Central memory CD4-positive, alpha-beta T cell (primary cell): ENCODE measurements at places on chromosomes 16 and 17.

- DNase-seq: no peak
Measured at GRCh38 chr16:24966634-24967033, 48.5 kb downstream of the ARHGAP17 start.

- no peak for DNase-seq
Measured at GRCh38 chr17:81941484-81942166, 4.5 kb upstream of the PYCR1 start.

- no peak for DNase-seq
Measured at GRCh38 chr17:55567240-55568214, 56.3 kb upstream of the SMIM36 start.

GRCh38 chr16:82699711-82700495 lies 73.1 kb downstream of the CDH13 start:
- DNase-seq: no peak

GRCh38 chr16:29745853-29746345 lies at the start of gene C16orf54:
Gene C16orf54 (minus strand): TSS chr16:29745990. CDS start chr16:29744951, 1,039 bp downstream.
- DNase-seq: peak; percentile 99

GRCh38 chr16:22427556-22427955 lies 53.1 kb upstream of the CDR2 start:
- no peak for DNase-seq

- DNase-seq: no peak
Measured at GRCh38 chr17:12627177-12627629, 38.5 kb upstream of the MYOCD start.

GRCh38 chr17:47816947-47817346 lies 4.6 kb downstream of the OSBPL7 start:
- no peak for DNase-seq

DNA sequence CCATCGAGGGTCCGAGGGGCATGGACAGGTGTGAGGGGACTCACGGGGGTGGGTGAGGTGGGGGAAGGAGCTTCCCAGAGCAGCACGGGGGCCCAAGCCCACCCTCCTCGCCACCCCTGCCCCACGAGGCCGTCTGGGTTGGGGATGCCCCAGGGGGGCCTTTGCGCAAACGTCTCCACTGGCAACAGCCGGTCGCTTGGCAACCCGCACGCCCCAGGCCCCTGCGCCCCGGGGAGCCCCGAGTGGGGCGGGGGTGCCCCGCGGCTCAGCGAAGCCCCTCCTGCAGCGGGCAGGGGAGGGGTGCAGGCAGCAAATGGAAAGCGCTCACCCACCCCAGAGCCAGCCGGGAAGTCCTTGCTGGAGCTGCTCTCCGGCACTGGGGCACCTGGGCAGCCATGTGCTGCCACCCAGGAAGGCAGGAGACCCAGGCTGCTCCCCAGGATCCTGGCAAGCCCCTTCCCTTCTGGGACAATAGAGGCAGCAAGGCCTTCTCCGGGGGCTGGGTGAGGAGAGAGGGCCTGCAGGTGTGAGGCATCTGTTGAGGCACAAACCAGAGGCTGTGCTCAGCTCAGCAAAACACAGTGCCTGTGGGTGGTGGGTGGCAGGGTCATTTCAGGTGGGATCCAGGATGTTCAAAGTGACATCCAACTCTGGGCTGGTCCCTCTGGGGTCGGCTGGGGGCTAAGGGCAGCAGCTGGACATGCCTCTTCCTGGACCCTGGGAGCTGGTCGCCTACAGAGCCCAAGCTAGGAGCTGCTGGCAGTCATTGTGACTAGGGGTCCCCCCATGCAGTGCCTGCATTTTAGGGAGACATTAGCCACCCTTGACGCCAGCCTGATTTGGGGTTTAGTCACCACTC lies 80.9 kb upstream of the CBX4 start:
- no peak for DNase-seq

GRCh38 chr17:82849076-82849945 lies 9.5 kb upstream of the ZNF750 start:
- no peak for DNase-seq

- no peak for DNase-seq
Measured at GRCh38 chr16:60818465-60818864, 1217.8 kb downstream of the CDH8 start.

- DNase-seq: no peak
Measured at GRCh38 chr17:41530062-41531048, 2.2 kb upstream of the KRT19 start.

- no peak for DNase-seq
Measured at GRCh38 chr17:45136846-45137560, 1.5 kb downstream of the ACBD4 start.

DNA sequence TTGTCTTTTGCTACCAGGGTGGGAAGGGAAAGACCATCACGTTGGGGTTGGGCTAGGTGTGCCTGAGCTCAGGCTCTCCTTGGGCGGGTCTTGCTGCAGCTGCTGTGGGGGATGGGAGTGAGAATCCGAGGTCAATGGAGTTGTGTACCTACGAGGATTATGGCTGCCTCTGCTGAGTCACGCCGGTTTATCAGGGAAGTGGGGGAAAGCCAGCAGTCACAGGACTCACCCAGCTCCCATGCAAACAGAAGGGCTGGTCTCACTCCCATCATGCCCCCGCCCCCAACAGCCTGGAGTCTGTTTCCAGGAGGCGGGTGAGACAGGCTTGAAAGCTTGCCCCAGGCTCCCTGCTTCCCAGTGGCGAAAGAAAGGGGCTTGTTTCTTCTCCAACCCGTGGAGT lies 1259.0 kb upstream of the GOT2 start:
- no peak for DNase-seq

DNA sequence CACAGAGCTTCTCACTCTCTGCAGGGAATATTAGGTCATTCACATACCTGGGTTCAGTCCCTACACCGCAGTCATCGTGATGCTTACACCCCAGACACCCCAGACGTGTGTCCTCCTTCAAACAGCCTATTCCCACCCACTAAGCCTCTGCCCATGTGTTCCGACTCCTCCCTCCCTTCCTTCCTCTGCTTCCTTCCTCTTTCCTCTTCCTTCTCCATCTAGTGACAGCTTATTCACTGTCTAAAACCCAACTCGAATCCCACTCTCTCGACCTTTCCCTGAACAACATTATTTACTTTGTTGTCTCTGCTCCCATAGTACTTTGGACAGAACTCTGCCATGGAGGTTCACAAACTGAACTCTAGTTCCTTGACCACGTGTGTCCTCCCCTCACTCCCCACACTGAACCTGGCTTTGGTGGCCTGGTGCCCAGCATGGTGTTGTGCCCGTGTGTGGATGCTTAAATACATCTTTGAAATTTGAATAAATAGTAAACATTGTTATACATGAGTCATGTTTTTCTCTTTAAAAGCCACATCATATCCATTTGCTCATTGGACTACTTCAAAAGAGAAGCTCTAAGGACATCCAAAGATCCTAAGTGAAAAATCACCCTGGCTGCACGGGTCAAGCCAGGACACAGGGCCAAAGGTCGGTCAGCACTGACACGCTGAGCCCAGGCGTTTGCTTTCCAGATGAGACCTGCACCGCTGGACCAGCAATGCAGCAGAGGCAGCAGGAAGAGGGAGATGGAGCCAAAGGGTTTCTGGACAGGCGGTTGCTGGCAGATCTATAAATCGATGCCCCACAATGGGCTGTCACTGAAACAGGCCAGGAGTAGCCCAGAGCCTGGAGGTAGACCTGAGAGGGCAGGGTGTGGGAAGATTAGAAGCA lies 14.1 kb upstream of the G6PC1 start:
- no peak for DNase-seq

DNA sequence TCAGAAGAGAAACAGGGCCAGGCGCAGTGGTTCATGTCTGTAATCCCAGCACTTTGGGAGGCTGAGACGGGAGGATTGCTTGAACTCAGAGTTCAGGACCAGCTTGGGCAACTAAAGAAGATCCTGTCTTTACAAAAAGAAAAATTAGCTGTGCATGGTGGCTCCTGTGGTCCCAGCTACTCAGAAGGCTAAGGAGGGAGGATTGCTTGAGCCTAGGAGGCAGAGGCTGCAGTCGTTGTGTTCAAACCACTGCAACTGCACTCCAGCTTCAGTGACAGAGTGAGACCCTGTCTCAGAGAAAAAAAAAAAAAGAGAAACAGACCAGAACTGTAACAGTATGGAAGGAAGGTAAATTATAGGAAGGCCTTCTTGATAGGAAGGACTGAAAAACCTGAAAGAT lies 10.3 kb downstream of the ARL4D start:
- DNase-seq: no peak

DNA sequence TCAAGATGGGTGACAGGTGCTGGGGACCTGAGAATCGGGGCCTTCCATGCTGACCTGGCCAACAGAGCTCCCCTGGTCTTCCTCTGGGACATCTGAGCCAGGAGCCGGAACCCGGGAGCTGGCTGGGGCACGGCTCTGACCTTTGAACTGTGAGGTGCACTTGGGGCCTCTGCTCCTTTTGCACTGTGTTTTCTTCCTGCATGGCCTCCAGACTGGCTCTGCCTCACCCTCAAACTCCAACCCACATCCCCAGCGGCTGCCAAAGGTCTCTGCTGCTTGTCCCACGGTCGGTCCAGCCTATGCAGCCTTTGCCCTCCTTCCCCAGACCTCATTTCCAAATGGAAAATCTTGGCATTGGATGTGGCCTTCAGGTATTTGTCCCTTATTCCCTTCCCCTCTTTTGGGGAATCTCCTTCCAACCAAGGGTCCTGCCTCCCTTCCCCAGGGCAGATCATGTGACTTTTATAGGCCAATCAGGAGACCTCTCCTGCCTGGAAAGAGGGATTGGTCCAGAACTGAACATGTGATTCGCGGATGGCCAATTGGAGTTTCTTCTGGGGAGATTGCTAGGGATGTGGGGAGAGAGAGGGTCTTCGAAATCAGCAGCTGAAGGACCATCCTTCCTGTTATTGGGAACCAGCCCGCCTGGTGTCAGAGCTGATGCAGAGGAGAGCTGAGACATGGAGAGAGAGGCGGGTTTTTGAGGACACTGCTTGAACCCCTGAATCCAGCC lies 117.9 kb downstream of the CYLD start:
- DNase-seq: no peak

DNA sequence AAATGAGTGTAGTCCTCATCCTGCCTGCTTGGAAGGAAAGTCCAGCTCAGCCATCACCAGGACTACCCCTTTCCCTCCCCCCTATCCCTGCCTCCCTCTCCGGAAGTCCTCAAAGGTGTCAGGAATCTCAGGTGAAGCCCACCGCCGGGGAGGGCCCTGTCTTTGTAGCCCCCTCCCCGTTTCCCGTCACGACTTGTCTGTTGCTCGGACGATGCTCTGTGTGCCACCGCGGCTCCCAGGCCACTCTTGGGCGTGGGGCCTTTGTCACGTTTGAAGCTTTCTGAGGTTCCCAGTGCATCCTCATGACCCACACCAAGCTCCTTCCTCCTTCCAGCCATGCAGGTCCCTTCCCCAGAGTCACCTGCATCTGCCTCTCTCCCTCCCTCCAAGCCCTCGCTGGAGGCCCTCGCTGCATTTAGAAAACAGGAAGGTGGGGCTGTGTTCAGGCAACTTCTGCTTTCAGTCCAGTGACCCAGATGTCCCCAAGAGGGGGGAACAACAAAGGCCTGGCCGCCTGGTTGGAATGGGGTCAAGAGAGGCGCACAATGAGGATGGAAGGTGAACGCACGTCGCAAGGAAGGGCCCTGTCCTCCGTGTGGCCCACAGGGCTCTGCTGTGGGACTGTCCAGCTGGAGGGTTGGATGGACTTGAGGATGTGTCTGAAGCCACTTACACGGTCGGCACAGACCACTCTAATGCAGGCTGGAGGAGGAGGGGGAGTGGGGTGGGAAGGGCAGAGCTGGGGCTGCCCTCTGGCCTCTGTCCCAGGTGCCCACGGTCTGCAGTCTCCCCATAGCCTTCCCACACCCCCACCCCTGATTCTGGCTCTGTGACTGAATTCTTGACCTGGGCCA lies 59.9 kb downstream of the OR1D5 start:
- DNase-seq: no peak

DNA sequence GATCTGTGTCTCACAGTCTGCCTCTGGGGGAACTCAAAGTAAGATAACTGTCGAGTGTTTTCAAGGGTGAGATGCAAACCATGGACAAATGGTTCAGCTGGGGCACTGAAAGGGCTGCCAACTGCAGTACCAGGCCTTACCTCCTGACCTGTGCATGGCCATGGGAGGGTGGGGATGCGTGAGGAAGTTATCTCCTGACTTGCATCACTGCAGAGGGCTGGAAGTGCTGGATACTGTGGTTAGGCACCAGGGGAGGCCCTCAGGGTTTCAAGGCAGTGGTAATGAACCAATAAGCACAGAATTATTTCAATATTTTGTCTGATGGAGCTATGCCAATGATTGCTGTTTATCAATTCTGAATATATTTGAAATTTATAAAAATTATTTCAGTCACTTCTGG lies 159.2 kb downstream of the CYLD start:
- no peak for DNase-seq

GRCh38 chr17:6165806-6166205 lies 95.6 kb downstream of the WSCD1 start:
- no peak for DNase-seq

- DNase-seq: no peak
Measured at GRCh38 chr16:49499414-49499785, 125.8 kb downstream of the C16orf78 start.

- no peak for DNase-seq
Measured at GRCh38 chr17:27521281-27522027, 65.2 kb downstream of the KSR1 start.

DNA sequence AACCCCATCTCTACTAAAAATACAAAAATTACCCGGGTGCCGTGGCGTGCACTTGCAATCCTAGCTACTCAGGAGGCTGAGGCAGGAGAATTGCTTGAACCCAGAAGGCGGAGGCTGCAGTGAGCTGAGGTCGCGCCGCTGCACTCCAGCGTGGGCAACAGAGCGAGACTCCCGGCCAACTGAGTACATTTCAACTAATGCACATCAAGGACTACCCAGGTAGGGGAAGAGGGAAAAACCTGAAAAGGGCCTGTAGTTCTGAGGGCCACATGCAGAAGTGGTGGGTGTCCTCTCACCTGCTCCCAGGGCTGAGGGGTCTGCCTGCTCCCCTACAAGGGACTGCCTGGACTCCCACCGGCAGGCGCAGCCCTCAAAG lies 584 bp upstream of the SLC16A5 start:
- DNase-seq: no peak

- DNase-seq: no peak
Measured at GRCh38 chr16:17320009-17320408, 150.8 kb downstream of the XYLT1 start.

DNA sequence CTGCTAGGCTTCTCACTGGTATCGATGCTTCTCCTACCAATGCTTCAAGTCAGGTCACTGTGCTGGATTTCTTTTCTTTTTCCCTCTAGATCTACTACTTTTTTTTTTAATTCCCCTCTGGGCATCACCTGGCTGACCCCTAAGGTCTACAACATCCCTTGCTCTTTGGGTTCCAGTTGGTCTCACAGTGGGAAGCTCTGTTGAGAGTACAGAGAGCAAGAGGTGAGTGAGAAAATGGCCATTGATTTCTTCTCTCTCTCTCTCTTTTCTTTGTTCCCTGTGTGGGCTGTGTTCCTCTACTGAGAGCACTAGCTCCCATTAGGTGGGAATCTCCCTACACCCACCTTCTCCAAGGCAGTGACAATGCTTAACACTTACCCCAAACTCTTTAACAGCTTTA lies 413.4 kb downstream of the KCNJ2 start:
- DNase-seq: no peak
